ENCODE measurements at places on chromosomes 1 and 21. TPM values are rescaled to one million over a fixed set of nuclear protein-coding genes. Genes with fewer than 3 reads are reported as not detected.

DNA sequence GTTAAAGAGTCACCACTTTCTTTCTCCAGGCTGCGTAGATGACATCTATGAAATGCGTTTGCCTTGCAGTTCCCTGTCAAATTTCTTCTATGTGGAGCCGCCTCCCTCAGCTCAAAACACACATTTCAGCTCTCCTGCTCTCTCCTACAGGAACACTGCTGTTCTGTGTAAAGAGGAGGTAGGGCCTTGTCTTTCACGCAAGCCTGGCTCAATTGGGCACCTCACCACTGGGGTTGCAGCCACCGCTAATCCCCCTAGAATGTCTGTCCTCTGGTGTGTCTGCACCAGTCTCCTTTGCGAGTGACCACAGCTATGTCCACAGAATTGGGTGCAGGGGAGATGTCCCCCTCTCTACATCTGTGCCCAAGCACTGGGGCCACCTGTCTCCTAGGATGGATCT is 31.8 kb upstream of the CFHR4 start:
- no peak for DNase-seq

- DNase-seq = peak; percentile 82
Measured at GRCh38 chr1:20485527-20486456, at the start of gene CAMK2N1. Gene CAMK2N1 (minus strand): TSS chr1:20486210. CDS start chr1:20485379, 831 bp downstream.

DNA sequence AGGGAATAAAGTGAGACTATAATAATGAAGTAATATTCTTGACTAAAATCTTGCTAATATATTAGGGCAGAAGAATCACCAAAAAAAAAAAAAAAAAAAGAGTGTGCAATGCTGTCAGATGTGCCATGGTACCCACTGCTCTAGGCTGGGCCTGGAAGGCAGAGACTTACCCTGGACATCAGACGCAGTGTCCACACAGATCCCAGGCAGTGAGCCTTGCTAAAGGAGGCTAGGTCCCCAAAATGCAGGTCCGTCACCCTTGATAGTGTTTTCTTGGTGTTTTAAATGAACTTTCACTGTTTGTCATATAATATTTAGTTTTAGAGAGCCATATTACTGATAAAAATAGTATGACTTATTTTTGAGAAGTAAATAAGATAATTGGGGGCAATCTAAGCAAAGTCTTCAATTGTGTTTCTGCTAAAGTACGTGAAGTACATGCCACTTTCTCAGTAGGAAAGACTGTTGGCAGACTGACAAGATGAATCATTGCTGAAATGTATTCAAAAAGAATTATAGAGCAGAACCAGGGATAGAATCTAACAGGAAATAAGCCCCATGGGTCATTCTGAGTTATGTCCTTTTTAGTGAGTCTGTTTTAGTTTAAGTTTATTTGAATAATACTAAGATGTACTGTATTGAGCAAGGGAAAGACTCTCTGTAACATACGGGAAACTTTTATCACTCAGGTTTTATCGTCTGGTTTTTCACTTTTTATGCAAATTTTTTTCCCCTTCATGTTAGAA is 74.6 kb upstream of the PDC start:
- no peak for DNase-seq

DNA sequence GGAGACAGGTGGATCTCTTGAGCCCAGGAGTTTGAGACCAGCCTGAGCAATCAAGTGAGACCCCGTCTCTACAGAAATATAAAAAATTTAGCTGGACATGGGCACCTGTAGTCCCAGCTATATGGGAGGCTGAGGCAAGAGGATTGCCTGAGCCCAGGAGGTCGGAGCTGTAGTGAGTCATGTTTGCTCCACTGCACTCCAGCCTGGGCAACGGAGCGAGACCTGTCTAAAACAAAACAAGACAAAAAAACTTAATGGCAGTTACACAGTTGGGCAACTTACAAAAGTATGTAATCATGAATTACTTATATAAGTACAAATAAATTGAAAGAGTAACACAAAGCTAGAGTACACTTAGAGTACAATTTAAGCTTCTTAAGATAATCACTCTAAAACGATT is 25.2 kb downstream of the RC3H1 start:
- DNase-seq = no peak

DNA sequence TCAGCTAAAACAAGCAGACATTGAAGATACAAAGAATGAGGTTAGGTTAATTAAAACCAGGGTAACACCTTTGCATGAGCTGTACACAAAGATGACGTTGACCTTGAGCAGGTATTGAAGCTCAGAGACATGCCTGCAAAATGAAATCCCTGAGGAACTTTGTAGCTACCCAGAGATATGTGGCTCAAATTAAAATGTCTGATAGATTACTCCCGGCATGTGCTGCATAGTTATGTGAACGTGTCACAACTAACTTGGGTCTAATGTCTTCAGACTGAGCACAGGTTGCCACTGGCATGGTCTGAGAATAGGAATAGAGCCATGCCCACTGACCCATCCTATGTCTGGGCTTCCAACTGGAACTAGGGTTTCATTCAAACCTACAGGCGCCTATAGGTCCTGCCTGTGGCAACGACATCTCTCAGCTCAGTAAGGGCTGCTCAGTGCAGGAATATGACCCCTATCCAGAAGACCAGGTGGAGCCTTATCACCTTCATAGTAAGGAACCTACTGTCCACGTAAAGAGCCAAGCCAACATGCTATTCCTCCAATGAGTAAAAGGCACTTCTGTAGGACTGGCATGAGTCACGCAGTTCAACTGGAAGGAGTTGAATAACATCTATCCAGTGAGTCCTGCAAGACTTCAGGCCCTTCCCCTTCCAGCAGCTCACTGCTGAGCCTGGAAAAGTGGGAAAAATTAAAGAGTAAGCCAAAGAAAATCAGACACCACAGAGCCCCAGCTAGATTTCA is 60.7 kb downstream of the PRKAB2 start:
- no peak for DNase-seq

- DNase-seq = no peak
Measured at GRCh38 chr21:31727181-31727580, 4.7 kb downstream of the SCAF4 start.

- DNase-seq = no peak
Measured at GRCh38 chr1:64976361-64976760, 10.0 kb upstream of the JAK1 start.

DNA sequence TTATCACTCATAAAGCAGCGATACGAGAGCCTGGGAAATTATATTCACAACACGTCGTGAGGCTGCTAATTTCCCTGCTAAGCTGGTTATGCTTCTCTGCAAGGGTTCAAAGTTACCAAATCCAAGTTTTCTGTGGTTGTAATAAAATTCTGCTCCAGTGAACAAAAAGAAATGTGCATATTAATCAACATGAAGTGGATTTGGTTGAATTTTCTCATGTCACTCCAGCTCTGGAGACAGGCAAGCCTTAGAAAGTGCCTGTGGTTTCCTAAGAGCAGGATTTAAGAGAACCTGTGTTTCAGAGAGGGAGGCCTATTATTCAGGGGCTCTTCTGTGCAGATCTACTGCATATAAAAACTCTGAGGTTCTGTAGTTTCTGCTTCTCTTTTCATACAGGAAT is 87.5 kb downstream of the WLS start:
- no peak for DNase-seq

- no peak for DNase-seq
Measured at GRCh38 chr1:100794748-100795645, 75.5 kb downstream of the VCAM1 start.

DNA sequence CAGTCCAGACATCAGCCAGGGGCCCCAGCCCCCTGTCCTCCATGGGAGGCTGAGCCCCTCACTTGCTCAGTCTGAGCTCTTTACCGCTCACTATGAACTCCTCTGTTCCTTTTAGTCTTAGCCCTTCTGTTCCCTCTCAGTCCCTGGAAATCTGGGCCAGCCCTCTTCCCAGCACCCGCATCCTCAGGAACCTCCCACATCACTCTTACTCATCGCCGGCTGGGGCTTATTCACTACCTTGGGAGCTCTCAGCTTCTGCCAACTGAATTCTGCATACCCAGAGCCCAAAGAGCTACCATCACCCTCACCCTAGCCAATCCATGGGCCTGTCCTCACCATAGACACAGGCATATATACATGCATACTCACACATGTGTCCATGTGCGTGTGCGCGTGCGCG is 11.5 kb downstream of the KNCN start:
- no peak for DNase-seq

DNA sequence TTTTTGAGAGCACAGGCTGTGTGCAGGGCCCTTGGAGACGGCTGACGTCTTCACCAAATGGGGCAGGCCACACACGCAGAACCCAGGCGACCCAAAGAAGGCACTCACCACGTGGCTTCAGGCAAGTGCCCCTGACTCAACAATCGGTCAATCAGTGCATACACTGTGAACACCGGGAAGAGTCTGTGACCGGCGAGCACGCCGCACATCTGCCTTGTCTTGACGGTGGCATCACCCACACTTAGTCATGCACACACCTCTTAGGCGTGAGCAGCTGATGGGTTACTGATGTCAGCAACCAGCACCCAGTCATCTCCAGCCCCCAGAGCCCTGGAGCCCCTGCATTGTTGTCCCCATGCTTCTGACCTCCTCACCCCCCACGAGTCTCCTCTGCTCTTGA is 4.9 kb upstream of the LRRC3 start:
- DNase-seq = no peak

- DNase-seq = no peak
Measured at GRCh38 chr21:42970946-42971653, 3.3 kb upstream of the PKNOX1 start.

DNA sequence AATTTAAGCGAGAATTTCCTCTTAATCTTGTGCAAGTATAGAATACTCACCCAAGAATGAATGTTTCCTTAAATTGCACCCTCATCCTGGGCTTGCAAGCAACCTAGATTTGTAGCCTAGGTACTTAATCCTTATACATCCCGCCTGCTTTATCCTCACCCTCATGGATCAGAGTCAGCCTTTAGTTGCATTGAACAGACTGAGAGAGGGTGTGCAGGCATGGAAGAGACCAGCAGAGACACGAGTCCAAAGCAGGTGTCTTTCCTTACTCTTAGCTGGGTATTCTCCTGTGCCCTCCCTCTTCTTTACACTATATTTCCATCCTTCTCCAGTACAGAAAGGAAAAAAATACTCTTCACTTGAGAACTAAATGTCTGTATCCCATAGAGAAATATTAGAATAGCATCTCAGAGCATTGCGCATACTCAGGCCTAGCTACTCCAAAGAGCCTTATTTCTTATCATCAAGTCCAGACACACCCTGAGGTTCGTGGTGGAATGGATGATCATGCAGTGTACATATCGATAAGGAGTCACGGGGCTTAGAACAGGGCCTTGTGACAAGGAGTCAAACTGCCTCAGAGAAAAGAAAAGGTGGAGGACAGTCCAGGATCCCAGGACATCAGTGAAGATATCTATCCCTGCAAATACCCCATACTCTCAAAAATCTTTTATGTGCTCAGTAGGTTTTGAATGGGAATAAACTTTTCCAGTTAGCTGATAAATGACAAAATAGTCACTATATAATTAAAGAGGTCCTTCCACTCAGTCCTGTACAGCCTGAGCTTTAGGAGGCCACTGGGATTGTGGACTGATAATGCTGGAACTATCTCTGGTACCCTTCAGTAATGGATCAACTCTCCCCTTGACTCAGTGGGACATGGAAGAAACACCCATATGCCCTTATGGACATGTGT is 297.9 kb downstream of the GRIK1 start:
- DNase-seq = no peak

DNA sequence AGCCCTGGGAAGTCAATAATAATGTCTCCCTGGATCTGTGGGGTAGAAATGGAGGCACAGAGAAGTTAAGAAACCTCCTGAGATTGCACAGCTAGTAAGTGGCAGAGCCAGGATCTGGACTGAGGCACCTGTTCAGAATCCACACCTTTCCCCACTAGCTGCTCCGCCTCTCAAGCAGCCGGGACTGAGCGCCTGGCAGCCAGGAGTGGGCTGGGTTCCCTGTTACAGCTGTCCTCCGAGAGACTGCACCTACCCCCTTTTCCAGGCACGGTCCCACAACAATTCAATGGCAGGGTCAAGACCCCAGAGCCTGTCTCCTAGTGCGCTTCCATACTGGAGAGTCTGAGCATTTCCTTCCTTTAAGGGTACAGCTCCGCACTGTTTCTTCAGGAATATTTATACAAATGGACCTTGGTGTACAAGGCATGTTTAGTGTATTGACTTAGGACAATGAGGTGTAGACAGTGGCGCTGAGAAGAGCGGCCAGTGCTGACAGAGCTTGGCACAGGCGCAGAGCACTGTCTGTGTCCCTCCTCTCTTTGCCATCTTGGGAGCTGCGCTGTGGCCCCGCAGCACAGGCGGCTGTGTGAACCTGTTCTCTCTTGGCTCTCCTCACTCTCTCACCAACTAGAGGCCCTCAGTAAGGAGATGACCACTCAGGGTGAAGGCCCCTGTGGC is 24.4 kb downstream of the GRHL3 start:
- no peak for DNase-seq

DNA sequence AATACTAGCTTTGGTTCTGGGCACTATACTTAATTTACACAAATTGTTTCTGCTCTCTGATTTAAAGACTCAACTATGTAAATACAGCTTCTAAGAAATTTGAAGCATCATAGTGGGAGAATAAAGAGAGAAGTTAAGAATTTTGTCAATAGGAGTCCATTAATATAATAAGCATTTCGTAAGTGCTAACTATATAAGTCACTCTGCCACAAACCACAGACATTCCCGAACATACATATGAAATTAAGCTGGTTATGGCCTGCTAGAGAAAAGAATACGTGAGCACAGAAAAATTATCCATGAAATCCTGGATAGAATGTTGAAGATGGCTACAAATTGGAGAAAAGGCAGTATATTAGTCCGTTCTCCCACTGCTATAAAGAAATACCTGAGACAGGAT is 526.2 kb downstream of the MRPL39 start:
- no peak for DNase-seq

DNA sequence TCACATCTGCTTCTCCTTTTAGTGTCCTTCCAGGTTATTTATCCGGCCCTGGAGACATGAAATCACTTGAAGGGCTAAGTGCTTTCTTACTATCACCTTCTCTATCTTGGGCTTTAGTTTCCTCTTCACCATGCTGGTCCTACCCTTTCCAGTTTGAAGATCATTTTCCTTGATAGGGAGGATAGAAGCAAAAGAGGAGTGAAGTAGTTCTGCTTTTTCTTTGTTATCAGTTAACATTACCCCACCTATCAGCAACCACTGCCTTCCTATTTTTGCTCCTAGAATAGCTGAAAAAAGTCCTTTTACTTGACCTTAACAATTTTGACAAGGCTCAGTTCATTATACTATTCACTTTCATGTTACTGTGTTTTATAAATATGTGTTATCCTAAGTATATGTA is 19.4 kb downstream of the RGL1 start:
- no peak for DNase-seq

- DNase-seq = no peak
Measured at GRCh38 chr1:42186152-42186551, 21.6 kb upstream of the GUCA2A start.

GRCh38 chr1:75203415-75204277 is 69.5 kb downstream of the LHX8 start:
- DNase-seq = no peak

GRCh38 chr1:50179639-50180038 is 70.9 kb downstream of the ELAVL4 start:
- DNase-seq = no peak

GRCh38 chr1:102833151-102833550 is 275.2 kb downstream of the COL11A1 start:
- no peak for DNase-seq

CADM3 gene
- 8.7 TPM for total RNA-seq

ARHGEF10L gene
- total RNA-seq = 133 TPM

OR2M3 gene
- total RNA-seq = not detected

FBLIM1 gene
- 167 TPM for total RNA-seq

CD48 gene
- total RNA-seq = 4.9 TPM

SIPA1L2 gene
- 64.4 TPM for total RNA-seq

OR2T35 gene
- total RNA-seq = not detected

PIGP gene
- 28.8 TPM for total RNA-seq
